ENCODE measurements at places on chromosomes 13 and 19.

DNA sequence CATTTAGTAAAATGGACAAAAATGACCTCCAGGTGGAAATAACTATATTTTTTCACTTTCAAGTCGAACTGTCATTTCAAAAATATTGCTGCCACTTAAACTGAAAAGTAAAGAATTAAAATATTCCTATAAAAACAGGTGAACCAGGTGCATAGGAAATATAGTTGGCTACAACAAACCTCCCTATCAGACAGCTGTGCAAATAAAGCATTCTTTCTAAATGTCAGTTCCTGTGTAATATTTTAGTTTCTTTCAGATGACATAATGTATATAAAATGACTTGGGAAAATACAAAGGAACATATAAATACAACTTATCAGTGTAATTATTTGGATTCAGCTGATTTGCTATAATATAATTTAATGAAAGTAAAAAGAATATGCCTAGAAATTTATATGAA is 403.5 kb upstream of the GPC6 start:
- DNase-seq: no peak

GRCh38 chr13:33945477-33945876 is 127.5 kb downstream of the RFC3 start:
- DNase-seq: no peak

DNA sequence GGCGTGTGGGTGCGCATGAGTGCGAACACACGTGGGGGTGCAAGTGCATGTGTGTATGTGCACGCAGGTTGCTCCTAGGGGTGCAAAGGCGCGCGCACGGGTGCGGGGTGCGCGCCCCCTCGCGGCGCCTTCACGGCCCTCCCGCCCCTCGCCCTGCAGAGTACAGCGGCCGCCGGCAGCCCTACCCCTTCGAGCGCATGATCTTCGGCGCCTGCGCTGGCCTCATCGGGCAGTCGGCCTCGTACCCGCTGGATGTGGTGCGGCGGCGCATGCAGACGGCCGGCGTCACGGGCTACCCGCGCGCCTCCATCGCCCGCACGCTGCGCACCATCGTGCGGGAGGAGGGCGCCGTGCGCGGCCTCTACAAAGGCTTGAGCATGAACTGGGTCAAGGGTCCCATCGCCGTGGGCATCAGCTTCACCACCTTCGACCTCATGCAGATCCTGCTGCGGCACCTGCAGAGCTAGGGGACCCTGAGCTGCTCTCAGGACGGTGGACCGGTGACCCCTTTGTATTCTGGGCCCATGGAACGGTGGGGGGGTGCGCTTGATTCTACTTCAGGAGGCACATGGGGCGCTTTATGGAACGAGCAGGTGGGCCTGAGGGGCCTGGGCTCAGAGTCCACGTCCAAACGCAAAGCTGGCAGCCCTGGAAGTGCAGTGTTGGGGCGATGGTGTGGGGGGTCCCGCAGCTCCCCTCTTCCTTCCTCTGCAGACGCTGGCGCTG is 27.7 kb downstream of the TMEM161A start:
- DNase-seq: no peak

DNA sequence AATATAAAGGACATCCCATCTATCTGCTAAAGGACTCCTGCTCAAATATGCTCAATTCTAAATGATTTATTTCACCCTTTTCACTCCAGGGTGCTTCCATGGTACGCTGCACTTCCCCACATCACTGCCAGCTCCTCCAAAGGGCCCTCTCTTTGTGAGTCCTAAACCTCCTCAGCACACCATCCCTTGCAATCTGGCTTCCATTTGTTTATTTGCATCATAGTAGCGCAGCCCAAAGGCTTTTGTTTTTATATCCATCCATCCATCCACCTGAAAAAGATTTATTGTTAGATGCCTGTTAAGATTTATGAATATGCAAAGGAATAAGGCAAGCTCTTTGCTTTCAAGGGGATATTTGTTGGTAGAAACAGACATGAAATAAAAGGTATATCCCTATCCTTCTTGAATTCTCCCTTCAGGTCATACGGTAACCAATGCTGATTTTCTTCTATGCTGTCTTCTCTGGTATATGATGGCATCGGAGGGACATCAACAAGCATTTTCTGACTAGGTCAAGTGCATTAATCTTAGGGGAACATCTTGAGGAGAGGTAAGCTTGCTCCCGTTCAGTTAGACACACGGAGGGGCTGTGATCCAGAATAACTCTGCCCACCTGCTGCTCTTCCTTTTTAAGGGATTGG is 397.6 kb downstream of the LIG4 start:
- no peak for DNase-seq

DNA sequence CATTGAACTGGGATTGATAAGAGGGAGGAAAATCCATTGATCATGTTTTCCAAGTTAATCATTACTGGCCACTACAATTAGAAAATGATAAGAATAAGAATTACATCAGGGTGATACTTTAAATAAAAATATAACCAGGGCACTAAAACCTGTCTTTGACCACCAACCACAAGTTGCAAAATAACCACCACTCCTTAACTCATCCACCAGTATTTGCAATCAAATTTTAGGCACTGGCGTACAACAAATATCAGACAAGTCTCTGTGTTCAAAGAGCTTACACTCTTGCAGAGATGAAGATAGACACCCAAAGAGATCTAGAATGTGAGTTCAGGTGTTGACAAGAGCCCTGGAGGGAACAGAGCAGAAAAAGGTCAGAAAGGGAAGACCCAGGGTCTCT is 514 bp downstream of the CEACAM3 start:
- DNase-seq: no peak

DNA sequence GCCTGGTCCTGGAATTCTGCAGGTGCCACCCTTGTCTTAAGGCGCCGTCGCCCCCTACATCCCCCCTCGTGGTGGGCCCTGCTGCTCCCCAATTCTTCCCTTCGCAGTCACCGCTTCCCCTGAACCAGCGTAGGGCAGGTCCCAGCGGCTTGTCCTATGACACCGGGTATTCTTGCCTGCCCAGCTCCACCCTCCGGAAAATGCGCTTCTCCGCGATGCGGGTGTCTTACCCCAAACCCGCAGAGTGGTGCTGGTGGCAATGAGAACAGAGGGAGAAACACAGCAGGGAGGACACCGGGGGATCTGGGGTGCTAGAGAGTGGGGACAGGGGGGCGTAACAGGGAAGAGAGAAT is 9.0 kb downstream of the ZNF808 start:
- no peak for DNase-seq

GRCh38 chr13:98801626-98802418 is 49.4 kb upstream of the SLC15A1 start:
- DNase-seq: no peak

GRCh38 chr13:40251343-40252032 is 415.0 kb downstream of the FOXO1 start:
- no peak for DNase-seq

- no peak for DNase-seq
These were observed 360 bp upstream of the ZNF69 start for GRCh38 chr19:11887234-11887610.

GRCh38 chr13:95146486-95146885 is 154.8 kb downstream of the ABCC4 start:
- DNase-seq: no peak

GRCh38 chr19:1807695-1808394 is 4.2 kb downstream of the ATP8B3 start:
- no peak for DNase-seq

- DNase-seq: no peak
These were observed 1.6 kb downstream of the FTL start for GRCh38 chr19:48966541-48967345.

- no peak for DNase-seq
These were observed 384.3 kb downstream of the EFNB2 start for GRCh38 chr13:106151056-106151699.

DNA sequence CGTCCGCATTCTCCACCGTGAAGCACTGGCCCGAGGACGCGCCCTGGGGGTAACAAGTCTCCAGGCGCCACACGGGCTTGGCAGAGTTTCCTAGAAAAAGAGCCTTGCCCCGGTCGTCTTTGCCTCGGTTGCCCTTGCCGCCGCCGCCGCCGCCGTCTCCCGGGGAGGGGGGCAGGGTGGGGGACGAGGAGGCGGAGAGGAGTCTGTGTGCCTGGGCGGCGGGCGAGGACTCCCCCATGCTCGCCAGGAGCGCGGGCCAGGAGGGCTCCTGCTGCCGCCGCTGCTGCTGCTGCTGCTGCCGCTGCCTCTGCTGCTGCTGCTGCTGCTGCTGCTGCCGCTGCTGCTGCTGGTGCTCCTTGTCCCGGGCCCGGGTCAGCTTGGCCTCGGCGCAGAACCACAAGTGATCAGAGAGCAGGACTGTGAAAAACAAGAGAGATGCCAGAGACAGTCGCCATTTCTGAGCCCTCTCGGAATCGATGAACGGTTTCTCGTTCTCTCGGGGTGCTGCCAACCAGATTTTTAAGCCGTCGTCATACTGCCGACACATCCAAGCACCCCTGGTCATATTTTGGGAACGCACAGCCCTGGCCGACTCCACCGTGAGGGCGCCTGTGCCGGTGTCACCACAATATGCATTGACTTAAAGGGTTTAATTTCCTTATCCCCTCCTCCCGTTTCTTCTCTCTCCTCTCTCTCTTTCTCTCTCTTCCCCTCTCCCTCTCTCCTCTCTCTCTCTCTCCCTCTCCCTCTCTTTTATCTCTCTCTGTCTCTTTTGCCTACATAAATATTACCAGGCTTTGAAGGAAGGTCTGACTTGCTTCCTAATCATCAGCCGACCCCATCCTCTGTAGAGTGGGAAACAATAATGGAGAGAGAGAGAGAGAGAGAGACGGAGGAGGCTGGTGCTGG is 349.1 kb downstream of the LIG4 start:
- DNase-seq: no peak

- no peak for DNase-seq
These were observed 73.9 kb upstream of the SLC10A2 start for GRCh38 chr13:103140001-103140671.

GRCh38 chr13:105202354-105202753 is 1333.1 kb downstream of the EFNB2 start:
- peak; percentile 9 for DNase-seq

Data from left renal cortex interstitium (tissue), 4 donors.